ENCODE measurements at places on chromosomes 4 and X. TPM values are rescaled to one million over a fixed set of nuclear protein-coding genes. Genes with fewer than 3 reads are reported as not detected.

Gene TMEM31
- total RNA-seq, result not detected

Gene CPE
- 15.2 TPM for total RNA-seq

Gene NPFFR2
- total RNA-seq, result not detected

Gene TLR2
- total RNA-seq, result not detected

Gene BANK1
- total RNA-seq, result not detected

DNA sequence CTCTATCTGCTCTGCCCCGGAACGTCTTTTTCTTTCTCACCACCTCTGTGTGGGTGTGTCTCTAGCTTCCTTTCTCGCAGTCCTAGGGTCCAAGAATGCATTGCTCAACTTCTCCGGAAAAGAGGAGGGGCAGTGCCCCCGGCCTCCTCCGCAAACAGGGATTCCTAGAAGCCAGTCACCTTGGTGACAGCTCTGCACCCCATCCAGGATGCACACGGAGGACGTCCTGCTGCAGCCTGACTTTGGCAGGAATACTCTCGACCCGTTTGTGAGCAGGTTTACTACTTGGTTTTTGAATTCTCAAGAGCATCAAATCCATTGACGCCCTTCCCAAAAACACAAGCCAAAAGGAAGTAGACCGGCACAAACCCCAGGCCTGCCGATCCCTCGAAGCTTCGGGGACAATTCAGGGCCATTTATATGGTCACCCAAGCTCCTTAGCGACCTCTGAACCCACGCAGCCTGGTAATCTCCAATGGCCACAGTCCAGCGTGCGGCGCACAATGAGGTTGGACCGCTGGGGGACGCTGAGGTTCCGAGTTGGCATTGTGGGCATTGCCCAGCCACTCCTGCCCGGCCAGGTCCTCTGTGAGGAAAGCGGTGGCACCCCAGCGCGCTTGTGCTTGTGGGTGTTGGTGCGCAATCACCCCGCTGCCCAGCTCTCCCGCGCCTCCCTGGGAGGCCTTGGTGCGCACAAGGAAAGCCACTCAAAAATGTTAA lies 9.8 kb downstream of the NKX3-2 start:
- no peak for DNase-seq
- no peaks in the 10 kb centered on the region for H3K36me3 ChIP-seq
- H3K4me3 ChIP-seq, result no peak overlapping the region
- no peak overlapping the region for H3K27ac ChIP-seq

DNA sequence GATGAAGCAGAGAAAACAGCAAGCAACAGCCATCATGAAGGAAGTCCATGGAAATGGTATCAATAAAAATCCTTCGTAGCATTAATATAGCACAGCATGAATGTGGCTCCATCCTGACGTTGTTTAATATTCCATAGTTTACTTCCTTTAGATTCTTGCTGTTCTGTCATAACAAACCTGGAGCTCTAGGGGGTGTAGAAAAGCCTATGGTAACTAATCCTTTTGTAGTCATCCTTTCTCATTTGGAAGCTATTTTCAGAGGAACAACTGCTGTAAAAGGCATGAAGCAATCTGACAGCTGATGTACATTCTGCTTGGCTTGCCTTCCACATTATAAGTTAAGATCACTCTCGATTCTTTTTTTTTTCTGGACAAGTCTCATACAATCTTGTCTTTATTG lies 914 bp downstream of the MYOZ2 start:
- no peaks in the 10 kb centered on the region for H3K27me3 ChIP-seq
- no peak overlapping the region for H3K27ac ChIP-seq
- H3K4me3 ChIP-seq, result no peak overlapping the region
- no peaks in the 10 kb centered on the region for H3K36me3 ChIP-seq
- no peak for DNase-seq

DNA sequence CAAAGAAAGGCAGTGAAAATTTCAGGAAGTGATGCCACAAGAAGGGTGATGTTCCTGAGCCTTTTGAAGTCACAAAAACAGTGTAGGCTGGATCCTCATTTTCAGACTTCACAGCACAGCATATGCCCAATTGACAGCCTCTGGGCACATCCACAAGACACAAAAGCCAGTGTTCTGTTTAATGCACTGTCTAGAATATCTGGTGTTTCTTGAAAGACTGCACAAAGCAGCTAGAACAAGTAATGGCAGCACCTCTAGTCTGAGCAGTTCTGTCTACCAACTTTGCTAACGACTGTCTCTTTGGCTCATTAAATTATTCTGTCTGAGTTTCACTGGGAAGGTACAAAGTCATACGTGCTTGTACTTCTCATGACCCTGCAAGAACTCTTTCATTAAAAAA lies 417.1 kb upstream of the GALNT7 start:
- DNase-seq, result no peak
- H3K27ac ChIP-seq, result no peak overlapping the region
- no peaks in the 10 kb centered on the region for H3K4me1 ChIP-seq
- H3K36me3 ChIP-seq, result no peaks in the 10 kb centered on the region

DNA sequence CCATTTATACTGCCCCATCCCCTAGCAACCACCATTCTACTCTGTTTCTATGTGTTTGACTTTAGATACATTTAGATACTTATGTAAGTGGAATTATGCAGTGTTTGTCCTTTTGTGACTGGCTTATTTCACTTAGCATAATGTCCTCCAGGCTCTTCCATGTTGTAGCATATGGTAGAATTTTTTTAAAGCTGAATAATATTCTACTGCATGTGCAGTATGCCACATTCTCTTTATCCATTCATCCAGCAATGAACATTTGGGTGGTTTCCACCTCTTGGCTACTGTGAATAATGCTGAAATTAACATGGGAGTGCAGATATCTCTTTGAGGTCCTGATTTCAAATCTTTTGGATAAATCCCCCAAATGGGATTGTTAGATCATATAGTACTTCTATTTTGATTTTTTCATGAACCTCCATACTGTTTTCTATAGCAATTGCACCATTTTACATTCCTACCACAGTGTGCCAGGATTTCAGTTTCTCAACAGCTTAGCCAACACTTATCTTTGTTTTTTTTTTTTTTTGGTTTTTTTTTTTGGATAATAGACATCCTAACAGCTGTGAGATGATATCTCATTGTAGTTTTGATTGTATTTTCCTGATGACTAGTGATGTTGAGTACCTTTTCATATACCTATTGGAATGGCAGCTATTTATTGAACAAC lies 105.9 kb upstream of the LNX1 start:
- no peaks in the 10 kb centered on the region for H3K27me3 ChIP-seq
- H3K4me3 ChIP-seq, result no peak overlapping the region
- no peak overlapping the region for H3K27ac ChIP-seq
- no peak for DNase-seq
- no peaks in the 10 kb centered on the region for H3K36me3 ChIP-seq

DNA sequence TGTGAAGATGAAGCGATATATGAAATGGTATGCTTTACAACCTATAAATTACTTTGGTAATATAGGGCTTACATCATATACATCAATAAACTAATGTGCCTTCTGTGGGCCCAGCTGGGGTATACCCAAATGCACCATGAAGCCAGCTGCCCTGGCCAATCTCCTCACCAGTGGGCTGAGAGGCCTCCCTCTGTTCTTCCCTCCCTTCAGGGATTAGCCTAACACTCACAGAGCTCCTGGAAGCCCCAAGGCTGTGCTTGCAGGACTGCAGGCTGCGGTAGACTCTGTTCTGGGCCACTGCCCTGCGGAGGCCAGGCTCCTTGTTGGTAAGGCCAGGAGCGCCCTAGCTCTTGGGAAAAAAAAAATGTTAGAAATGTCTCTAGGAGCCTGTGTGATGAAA lies 33.9 kb downstream of the PAGE1 start:
- no peaks in the 10 kb centered on the region for H3K36me3 ChIP-seq
- no peak for DNase-seq
- H3K4me3 ChIP-seq, result no peak overlapping the region
- H3K27me3 ChIP-seq, result no peaks in the 10 kb centered on the region
- no peaks in the 10 kb centered on the region for H3K4me1 ChIP-seq
- no peak overlapping the region for H3K27ac ChIP-seq

DNA sequence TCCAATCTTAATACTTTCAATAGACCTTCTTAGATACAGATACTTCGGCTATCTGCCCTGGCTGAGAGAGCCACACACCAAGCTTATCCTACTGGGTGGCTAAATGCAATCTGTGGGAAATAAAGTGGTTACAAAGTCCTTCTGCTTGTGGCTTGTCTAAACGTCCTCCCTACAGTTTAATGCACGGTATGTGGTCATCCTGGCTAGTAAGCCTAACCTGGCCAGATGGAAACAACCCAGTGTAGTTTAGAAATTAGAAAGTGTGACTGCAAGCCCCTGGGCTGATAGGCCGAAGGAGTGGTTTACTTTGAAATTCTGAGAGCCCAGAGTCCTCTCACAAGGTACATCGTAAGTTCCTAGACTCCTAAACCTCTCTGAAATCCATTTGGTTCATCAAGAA lies 47.9 kb downstream of the HELT start:
- no peaks in the 10 kb centered on the region for H3K4me1 ChIP-seq
- H3K27me3 ChIP-seq, result peaks cover 28% of the 10 kb centered on the region
- H3K4me3 ChIP-seq, result no peak overlapping the region
- no peak for DNase-seq

DNA sequence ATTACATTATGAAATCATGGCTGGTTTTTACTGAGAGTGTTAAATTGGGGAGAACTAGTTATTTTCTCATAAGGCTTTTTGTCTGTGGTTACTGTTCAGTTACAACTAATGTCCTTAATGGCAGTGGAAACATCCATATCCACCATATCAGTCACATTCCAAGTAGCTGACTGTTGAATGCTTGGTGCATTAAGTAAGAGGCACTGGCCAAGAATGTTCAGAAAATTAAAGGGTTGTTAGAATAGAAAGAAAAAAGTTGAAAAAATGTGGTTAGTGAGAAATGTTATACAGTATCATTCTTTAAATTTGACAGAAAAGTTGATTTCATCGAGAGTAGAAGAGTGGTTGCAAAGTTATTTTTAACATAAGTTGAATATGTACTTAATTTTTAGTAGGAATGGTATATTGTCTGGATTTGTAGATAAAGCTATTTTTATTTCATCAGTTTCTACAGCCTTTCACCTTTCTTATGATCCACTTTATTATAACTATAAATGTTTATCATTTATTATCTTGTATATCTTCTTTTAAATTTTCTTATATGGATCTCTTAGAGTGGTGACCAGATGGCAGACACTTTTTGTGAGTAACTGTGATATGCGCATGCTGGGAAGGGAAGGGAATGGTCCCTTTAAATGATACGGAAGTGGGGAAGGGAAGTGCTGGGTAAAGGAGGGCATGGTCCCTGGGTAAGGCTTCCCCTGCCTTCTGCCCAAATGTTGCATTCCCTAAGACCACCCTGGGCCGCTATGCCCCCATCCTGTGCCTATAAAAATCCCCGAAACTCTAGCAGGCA lies 2407.1 kb downstream of the ARAP2 start:
- H3K36me3 ChIP-seq, result no peaks in the 10 kb centered on the region
- no peaks in the 10 kb centered on the region for H3K4me1 ChIP-seq
- DNase-seq, result peak; percentile 10
- H3K27ac ChIP-seq, result peak overlapping the region; percentile 44
- H3K4me3 ChIP-seq, result no peak overlapping the region
- no peaks in the 10 kb centered on the region for H3K27me3 ChIP-seq

- no peak overlapping the region for H3K27ac ChIP-seq
- no peaks in the 10 kb centered on the region for H3K4me1 ChIP-seq
- H3K36me3 ChIP-seq, result no peaks in the 10 kb centered on the region
- no peaks in the 10 kb centered on the region for H3K27me3 ChIP-seq
- DNase-seq, result no peak
Observed at GRCh38 chr4:42638321-42638720, 18.6 kb downstream of the ATP8A1 start.

- H3K36me3 ChIP-seq, result no peaks in the 10 kb centered on the region
- H3K27ac ChIP-seq, result no peak overlapping the region
- no peaks in the 10 kb centered on the region for H3K4me1 ChIP-seq
- no peak overlapping the region for H3K4me3 ChIP-seq
- H3K27me3 ChIP-seq, result no peaks in the 10 kb centered on the region
Observed at GRCh38 chrX:38939067-38939466, 137.8 kb downstream of the MID1IP1 start.

- DNase-seq, result no peak
- H3K36me3 ChIP-seq, result peaks cover 40% of the 10 kb centered on the region
- H3K27ac ChIP-seq, result no peak overlapping the region
- H3K4me3 ChIP-seq, result no peak overlapping the region
Observed at GRCh38 chr4:2949782-2950125, 13.5 kb downstream of the NOP14 start.

- H3K4me1 ChIP-seq, result peaks cover 62% of the 10 kb centered on the region
- H3K27ac ChIP-seq, result no peak overlapping the region
- no peak for DNase-seq
- H3K27me3 ChIP-seq, result no peaks in the 10 kb centered on the region
- H3K4me3 ChIP-seq, result no peak overlapping the region
- no peaks in the 10 kb centered on the region for H3K36me3 ChIP-seq
Observed at GRCh38 chr4:41145571-41146078, 68.7 kb downstream of the APBB2 start.

DNA sequence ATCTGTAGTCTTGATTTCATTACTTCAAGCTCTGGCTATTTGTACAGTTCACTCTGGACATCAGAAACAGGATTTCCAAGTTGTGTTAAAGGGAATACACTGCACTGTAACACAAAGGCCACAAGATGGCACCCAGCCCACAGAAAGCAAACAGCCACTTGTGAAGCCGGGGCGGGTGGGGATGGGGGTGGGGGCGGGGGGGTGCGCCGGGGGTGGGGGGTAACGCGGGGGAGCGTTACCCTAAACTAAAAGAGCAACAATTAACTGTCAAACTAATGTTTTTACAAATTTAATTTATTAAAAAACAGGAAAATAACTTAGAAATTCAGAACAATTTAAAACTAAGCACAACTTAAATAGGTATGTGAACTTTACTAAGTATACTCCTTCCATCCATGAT lies 27.3 kb downstream of the PRDX4 start:
- H3K4me3 ChIP-seq, result no peak overlapping the region
- no peak for DNase-seq
- H3K4me1 ChIP-seq, result no peaks in the 10 kb centered on the region
- no peak overlapping the region for H3K27ac ChIP-seq

DNA sequence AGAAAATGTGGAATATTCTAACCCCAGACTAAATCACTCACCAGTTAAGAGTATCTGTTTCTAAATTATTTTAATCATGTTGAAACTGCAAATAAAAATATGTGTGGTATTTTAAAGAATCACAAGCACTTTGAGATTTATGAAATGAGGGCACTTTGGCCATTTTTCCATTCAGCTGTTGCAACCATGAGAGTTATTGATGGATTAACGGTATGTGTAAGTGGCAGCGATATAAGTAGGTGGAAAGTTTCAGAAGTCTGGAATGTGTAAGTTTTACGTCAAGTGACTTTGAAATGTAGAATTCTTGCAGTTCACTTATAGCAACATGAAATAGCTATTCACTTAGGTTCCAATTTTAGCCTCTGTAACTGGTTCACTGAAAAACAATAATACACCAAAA lies 905.1 kb upstream of the SLIT2 start:
- no peak overlapping the region for H3K27ac ChIP-seq
- H3K36me3 ChIP-seq, result no peaks in the 10 kb centered on the region
- H3K27me3 ChIP-seq, result no peaks in the 10 kb centered on the region
- H3K4me1 ChIP-seq, result no peaks in the 10 kb centered on the region
- H3K4me3 ChIP-seq, result no peak overlapping the region
